WTC11 (cell line): ENCODE measurements at places on chromosomes 1 and 21. TPM values are rescaled to one million over a fixed set of nuclear protein-coding genes. Genes with fewer than 3 reads are reported as not detected.

Gene LRRIQ3
- total RNA-seq = 0.21 to 1.1 TPM (median 0.46 TPM) in 3 replicates

Gene LAMTOR2
- total RNA-seq = 62.4 to 75.7 TPM (median 73.8 TPM) in 3 replicates

Gene SPTA1
- 0.02 to 0.11 TPM (median 0.09 TPM) in 3 replicates for total RNA-seq

Gene ALG14
- total RNA-seq = 0.94 to 2.3 TPM (median 1.4 TPM) in 3 replicates
